Hypothalamus (tissue), 51 donors: ENCODE measurements at places on chromosomes 1 and 21.

GRCh38 chr1:152034324-152034653 lies 2.5 kb downstream of the S100A11 start:
- no peak for DNase-seq

- DNase-seq: no peak
These were observed 62.4 kb upstream of the FAM3B start for GRCh38 chr21:41254090-41254700.

- DNase-seq: no peak
These were observed 72.2 kb upstream of the RALGPS2 start for GRCh38 chr1:178652506-178653490.

GRCh38 chr1:25531082-25531461 lies 12.3 kb upstream of the LDLRAP1 start:
- DNase-seq: no peak

GRCh38 chr1:240258910-240259309 lies 167.2 kb downstream of the FMN2 start:
- no peak for DNase-seq

GRCh38 chr21:45017039-45017960 lies 57.1 kb upstream of the ADARB1 start:
- DNase-seq: no peak

DNA sequence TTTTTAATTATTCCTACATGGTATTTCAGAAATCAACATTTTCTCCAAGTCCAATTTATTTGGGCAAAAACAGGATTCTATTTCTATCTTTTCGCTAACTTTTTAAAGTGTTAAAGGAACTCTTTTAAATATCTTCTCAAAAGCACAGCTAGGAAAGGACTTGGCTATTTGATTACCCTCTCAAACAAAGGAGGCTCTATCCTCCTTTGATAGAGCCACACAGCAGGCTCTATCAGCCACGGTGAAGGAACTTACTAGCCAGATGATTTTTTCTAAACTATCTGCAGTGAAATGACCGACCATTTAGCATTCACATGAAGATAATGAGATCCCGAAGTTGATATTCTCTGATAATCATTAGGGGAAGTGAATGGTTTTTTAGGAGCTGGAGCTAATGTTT lies 9.1 kb downstream of the ANGPTL7 start:
- no peak for DNase-seq

- no peak for DNase-seq
These were observed 119.3 kb upstream of the BACE2 start for GRCh38 chr21:41048623-41049022.

DNA sequence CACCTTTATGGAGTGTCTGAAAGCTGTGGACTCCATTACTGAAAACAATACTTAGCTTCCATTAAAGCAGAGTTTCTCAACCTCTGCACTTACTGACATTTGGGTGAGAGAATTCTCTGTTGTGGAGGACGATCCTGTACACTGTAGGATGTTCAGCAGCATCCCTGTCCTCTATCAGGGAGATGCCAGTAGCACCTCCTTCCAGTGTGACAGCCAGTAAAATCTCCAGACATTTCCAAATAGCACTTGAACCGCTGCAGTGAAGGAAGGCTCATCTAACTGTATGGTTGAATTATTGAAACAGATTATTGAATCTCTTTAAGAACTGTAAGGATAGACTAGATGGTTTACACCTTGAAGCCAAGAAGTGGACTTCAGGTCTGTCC lies 3.1 kb downstream of the PRDM2 start:
- no peak for DNase-seq

DNA sequence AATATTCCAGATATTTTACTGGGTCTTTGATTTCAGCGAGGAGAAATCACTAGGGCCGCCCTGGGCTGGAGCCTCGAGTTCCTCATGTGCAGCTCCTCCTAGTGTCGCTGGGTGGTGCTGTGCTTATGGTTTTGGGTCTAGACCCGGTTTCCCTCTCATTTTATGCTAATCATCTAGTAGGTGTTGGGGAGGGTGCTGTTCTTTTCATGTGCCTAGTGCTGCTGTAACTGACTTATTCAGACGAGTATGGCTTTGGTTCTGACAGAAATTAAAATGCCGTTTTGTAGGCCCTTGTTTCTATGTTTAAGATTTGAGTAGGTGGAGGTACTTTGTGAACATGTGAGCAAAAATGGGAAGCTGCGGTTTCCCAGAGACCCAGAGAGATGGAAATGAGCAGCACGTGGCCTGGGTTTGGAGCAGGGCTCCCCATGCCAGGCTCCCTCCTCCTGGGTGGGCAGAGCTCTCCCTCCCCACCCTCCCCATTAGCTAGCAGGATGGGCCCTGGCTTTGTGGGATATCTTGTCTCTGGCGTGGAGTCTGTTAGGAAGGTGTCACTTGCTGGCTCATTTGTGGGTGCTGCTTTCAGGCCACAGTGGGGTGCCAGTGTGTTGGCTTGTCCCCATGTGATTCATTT lies 74.0 kb upstream of the GPR88 start:
- no peak for DNase-seq

- no peak for DNase-seq
These were observed 11.8 kb downstream of the HIVEP3 start for GRCh38 chr1:41906943-41907342.

- DNase-seq: no peak
These were observed 862 bp upstream of the DIPK1A start for GRCh38 chr1:92961896-92962752.

GRCh38 chr21:14962217-14962616 lies 102.6 kb downstream of the NRIP1 start:
- DNase-seq: no peak
